G401 (cell line): ENCODE measurements at places on chromosomes 13 and 19. TPM values are rescaled to one million over a fixed set of nuclear protein-coding genes. Genes with fewer than 3 reads are reported as not detected.

GRCh38 chr13:79722885-79723445, 242.0 kb downstream of the NDFIP2 start:
- DNase-seq: no peak

- DNase-seq: no peak
Measured at GRCh38 chr13:73417012-73417615, 358.3 kb downstream of the KLF5 start.

DNA sequence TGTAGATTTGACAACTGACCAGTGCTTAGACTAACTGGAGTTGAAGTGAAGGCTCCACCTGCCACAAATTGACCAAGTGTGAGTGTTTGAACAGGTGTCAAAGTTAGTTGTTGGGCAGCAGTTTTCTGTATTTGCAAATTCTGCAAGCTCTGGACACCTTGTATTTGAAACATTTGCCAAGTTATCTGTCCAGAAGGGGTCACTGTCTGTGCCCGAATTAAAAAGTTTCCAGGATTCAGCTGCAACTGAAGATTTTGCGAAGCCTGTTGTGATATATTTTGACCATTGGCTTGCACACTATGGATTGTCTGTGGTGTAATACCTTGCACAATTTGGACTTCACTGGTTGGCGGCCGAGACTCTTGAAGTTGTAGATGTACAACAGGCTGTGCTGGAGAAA, 1690.7 kb downstream of the SLITRK5 start:
- DNase-seq: no peak

- no peak for DNase-seq
Measured at GRCh38 chr19:10432736-10433130, 12.4 kb downstream of the PDE4A start.

- DNase-seq: no peak
Measured at GRCh38 chr13:85031771-85032170, 767.4 kb downstream of the SLITRK6 start.

DNA sequence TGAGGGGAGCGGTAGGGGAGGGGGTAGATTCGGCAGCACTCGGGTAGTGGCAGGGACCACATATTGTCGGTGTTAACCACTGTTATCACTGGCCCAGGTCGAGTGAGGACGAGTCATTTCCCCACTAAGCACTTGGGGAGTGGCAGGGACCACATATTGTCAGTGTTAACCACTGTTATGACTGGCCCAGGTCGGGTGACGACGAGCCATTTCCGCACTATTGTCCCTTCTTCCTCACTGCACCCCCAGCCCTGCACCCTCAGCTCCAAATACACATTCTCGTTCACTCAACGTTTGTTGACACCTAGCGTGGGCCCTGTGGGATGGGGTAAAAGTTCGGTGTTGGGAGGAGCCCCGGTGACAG, 467 bp upstream of the CLN5 start:
- DNase-seq: no peak

DNA sequence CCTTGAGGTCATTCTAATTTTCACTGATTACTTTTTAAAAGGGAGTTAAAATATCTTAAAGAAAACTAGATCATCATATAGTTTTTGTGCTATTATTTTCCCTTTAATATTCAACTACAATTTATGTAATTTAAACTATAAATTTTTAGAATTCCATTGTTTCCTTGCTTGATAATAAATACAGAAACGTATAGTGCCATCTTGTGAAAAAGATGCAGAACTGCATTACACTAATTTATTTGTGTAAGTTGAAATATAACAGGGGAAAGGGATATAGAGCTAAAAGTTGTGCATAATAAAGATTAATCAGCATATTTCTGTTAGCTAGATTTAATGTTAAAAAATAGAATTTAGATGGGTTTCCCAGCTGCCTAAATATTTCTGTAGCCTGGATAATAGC, 61.5 kb upstream of the TDRD3 start:
- DNase-seq: peak; percentile 1

DNA sequence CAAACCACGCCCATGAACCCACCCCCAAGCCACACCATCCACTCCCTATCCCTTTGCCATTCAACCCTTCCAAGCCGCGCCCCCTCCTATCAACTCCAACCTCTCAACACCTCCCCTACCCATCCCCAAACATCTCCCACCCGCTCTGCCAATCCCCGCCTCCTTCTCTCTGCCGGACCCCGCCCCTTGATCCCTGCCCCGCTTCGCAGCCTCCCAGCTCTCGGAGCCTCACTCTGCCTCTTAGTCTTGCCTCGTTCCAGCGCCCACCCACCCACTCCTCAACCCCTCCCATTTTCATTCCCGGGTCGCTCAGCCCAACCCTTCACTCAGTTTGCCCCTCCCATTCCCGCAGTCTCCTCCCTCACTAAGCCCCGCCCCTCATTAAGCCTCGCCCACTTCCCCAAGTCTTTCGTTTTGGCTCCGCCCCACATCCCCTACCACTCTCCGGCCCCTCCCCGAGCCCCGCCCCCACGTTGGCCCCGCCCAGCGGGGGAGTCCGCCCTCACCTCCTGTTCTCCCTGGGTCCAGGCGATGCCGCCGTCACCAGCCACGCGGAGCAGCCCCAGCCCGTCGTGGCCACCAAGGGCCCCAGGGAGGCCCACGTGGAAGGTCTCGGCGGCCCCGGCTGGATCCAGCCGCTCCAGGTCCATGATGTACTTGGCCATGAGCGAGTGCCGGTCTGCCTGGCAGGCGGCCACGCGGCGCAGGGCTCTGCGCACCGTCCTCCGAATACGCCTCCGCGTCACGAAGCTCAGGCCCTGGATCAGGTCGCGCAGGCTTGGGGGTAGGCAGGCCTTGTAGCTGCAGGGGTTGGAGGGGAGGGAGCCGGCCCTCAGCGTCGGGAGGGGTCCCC, 5.7 kb downstream of the JAK3 start:
- peak; percentile 94 for DNase-seq

DNA sequence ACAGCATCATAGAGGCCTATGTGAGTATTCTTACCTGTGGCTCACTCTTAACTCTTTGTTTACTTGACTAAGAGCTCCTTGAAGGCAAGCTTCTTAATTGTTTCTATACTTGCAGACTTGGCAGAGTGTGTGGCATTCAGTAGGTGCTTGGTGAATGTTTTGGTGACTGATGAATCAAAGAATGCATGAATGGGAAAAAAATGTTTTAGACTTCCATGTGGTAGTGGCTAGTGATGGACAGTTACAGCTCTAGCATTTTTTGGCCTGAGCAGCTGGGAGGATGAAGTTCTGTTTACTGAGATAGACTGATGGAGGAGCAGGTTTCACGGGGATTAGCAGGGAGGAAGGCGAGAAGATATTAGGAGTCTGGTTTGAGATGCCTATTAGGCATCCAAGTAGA, 13.6 kb downstream of the HAS1 start:
- no peak for DNase-seq

DNA sequence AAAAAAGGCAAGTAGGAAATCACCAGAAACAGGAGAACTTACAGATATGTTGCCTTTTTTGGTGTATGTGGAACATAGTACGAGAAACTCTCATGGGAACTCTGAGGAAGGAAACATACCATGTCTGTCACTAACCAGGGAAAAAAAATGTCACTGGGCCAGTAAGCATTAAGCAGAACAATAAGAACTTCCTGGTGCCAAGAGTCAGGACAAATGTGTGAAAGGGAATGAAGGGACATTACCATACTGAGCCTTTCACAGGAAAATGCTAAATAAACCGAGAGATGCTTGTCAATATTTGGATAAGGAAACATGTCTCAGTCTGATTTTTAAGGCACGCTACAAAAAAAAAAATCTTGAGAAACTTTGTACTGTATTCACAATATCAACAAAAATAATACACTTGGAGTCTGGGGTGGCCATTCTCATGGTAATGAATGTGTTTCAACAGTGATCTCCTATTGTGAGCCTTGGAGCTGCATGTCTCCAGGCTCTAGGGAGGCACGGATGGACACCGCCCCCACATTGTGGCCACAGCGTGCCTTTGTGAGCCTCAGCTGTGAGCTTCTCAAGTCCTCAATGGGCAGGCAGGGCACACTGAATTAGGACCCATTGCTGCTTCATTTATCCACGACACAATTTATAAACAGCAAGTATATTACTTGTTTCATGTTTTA, 113.0 kb upstream of the ARGLU1 start:
- no peak for DNase-seq

GRCh38 chr13:77868717-77869116, 49.9 kb downstream of the EDNRB start:
- no peak for DNase-seq

The ZNF208 gene
- total RNA-seq: not detected in 2 replicates

The ARHGAP33 gene
- total RNA-seq: 1.7 and 4.6 TPM in 2 replicates

The OVOL3 gene
- not detected in 2 replicates for total RNA-seq

The RAD23A gene
- 76.4 and 88.8 TPM in 2 replicates for total RNA-seq
